ENCODE measurements at places on chromosomes 11 and 22.

DNA sequence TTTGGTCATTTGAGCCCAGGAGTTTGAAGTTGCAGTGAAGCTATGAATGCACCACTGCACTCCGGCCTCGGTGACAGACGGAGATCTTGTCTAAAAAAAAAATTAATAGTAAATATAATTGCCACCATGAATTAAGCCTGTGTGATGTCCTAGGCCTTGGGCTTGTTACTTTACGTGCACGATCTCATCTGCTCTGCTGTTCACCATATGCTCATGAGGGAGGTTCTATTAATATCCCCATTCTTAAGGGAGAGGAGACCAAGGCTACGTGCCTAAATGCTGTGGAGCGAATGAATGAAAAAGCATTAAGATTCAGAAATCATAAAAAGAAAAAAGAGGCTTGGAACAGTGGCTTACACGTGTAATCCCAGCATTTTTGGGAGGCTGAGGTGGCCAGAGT, 2.6 kb upstream of the ATG2A start:
- no peak for DNase-seq

- no peak for DNase-seq
These were observed 293.2 kb downstream of the ETS1 start for GRCh38 chr11:128294001-128294670.

GRCh38 chr22:38865201-38866023, 6.6 kb downstream of the CBX6 start:
- no peak for DNase-seq

GRCh38 chr11:5258543-5259262, 4.1 kb upstream of the HBG2 start:
- no peak for DNase-seq

- DNase-seq, result no peak
These were observed 20.5 kb upstream of the RBFOX2 start for GRCh38 chr22:36048911-36049677.

- no peak for DNase-seq
These were observed 9.2 kb upstream of the OR9Q2 start for GRCh38 chr11:58179648-58180047.

GRCh38 chr22:44244265-44244822, 63.6 kb downstream of the PARVG start:
- no peak for DNase-seq

GRCh38 chr11:95152876-95153856, 63.5 kb downstream of the ENDOD1 start:
- DNase-seq, result peak; percentile 57

GRCh38 chr11:106644824-106645223, 373.5 kb downstream of the GUCY1A2 start:
- DNase-seq, result no peak

DNA sequence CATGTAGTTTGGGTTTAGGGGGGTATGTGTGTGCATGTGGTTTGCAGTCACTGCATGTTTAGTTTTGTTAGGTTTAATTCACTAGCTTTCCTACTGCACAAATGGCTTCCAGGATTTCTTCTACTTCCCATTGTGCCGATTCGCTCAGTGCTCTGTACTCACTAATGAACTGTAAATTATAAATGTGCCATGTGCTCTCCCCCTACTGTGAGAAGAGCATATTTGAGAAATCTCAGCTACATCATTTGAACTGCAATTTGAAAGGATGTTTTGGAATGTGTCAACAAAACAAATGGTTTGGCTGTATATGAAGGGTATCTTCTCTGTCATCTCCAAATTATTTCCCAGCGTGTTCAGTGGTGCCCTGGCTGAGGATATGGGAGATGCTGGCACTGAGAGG, 28.1 kb downstream of the CYB5R2 start:
- no peak for DNase-seq

GRCh38 chr11:126072801-126073594, 10.3 kb upstream of the CDON start:
- no peak for DNase-seq

DNA sequence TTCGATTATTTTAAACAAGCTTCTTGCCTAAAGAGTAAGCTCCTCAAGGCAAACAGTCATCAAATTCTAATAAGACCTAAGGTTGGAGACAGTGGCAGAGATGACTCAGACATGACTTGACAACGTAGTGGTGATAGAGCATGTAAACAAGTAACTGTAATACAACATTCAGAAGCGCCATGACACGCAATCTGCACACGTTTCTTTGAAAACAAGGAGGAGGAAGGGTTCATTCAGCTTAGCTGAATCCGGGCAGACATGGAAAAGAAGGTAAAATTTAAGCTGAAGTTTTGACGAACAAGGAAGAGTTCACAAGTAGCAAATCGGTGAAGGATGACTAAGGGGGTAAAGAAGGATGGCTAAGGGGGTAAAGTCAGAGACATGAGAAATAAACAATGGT, 152.4 kb upstream of the ZC3H12C start:
- no peak for DNase-seq

DNA sequence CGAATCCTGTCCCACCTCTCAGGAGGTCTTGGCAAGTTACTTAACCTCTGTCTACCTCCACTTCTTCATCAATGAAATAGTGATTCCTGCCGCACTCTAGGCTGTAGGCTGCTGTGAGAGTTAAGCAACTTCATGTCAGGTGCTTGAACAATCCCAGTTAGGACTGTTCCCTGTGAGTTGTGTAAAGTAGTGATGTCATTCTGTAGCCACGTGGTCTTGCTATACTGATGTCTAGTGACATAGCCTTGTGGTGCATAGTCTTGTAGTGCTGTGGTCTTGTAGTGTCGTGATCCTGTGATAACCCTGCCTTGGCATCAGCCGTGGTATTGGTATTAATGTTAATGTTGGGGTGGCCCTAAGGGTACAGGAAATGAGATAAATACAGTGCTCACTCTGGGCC, 30.3 kb upstream of the PRR5 start:
- DNase-seq, result peak; percentile 12

Data from CD4-positive, CD25-positive, alpha-beta regulatory T cell (primary cell).